ENCODE measurements at places on chromosomes 6 and 20.

- no peak for DNase-seq
Measured at GRCh38 chr20:24046888-24047287, 58.3 kb upstream of the GGTLC1 start.

GRCh38 chr6:111950661-111951496, 77.6 kb upstream of the FYN start:
- DNase-seq: peak; percentile 63

GRCh38 chr20:32456869-32457478, 98.8 kb downstream of the ASXL1 start:
- peak; percentile 58 for DNase-seq

DNA sequence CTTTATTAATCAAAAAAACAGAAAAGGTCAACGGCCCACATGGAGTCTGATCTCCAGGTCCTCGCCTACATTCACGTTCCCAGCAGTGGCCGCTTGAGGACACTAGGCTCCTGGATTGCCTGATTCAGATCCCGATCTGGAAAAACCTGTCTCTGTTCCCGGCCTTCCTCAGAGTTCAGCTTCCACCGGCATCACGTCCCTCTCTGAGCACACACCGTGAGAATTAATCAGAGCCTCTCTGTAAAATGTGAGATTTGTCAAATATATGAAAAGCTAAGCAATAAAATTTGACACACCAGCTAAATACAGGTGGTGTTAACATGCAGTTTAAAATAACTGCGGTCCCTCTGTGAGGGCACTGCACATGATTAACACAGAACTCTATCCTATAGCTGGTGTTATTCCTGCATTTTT, 122.8 kb upstream of the COL21A1 start:
- peak; percentile 36 for DNase-seq

- no peak for DNase-seq
Measured at GRCh38 chr6:35489066-35489465, 7.8 kb downstream of the TEAD3 start.

- peak; percentile 60 for DNase-seq
Measured at GRCh38 chr20:17530716-17531664, at the start of gene BFSP1. Gene BFSP1, minus strand, starts transcription at chr20:17531379. Its CDS starts 50 bp downstream, at chr20:17531329.

GRCh38 chr20:8633366-8633765, 435.5 kb upstream of the PLCB4 start:
- DNase-seq: no peak

Data from brain (organoid and tissue), 16 donors.